Kasumi-1 (cell line): ENCODE measurements at places on chromosomes 16 and 17.

GRCh38 chr17:42472709-42473521 lies 14.2 kb downstream of the ATP6V0A1 start:
- DNase-seq, result no peak

DNA sequence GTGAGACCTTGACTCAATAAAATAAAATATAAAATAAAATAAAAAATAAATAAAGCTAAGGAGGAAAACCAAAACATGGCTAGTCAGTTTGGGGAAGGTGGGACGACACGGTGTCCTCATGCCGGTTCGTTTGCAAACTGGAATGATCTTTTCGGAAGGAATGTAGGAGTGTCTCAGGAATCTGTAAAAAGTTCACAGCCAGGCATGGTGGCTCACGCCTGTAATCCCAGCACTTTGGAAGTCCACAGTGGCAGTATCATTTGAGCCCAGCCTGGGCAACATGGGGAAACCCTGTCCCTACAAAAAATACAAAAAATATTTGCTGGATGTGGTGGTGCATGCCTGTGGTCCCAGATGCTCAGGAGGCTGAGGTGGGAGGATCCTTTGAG lies 14.7 kb upstream of the RPTOR start:
- no peak for DNase-seq

- no peak for DNase-seq
Measured at GRCh38 chr16:52512297-52512987, 34.5 kb downstream of the TOX3 start.

DNA sequence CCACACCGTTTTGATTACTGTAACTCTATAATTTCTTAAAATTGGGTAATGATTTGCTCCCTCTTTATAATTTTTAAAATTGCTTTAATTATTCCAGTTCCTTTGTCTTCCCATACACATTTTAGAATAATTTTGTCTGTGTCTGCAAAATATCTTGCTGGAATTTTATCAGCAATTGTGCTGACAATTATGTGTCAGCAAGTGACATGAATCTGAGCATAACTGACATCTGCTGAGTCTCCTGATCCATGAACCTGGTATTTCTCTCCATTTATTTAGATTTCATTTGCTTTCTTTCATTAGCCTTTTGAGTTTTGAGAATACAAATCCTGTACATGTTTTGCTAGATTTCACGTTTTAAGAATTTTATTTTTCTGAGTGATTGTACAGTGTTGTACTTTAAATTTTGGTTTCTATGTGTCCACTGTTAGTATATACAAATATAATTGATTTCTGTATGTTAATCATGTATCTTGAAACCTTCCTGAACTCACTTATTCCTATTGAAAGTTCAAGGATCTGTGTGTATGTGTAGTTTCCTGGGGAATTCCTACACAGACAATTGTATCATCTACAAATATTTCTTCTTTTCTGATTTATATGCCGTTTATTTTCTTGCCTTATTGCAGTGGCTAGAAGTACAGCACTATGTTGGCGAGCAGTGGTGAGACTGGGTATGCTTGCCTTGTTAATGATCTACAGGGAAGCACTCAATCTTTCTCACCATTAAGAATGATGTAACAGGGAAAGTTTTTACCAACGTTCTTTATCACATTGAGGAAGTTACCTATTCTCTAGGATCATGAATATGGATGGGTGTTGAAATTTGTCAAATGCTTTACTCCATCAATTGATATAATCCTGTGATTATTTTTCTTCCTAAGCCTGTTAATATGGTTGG lies 45.2 kb downstream of the N4BP1 start:
- no peak for DNase-seq

- peak; percentile 8 for DNase-seq
Measured at GRCh38 chr16:3363793-3364192, 8.1 kb downstream of the OR2C1 start.

DNA sequence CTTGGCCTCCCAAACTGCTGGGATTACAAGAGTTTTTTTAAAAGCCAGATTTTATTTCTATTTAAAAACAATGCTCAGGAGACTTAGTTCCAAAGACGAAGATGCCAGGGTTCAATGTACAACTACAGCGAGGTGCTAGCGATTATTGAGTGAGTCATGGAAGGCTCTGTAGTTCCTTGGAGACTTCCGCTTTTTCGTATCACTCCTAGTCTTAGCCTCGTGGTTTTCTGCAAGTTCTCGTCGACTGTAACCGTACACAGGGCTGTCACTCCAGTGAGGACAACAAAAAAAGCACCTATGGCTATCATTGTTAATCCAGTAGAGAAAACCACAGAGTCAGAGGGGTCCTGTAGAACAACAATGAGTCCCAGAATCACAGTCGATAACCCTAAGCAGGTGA lies 22.7 kb upstream of the ZC3H7A start:
- peak; percentile 84 for DNase-seq

DNA sequence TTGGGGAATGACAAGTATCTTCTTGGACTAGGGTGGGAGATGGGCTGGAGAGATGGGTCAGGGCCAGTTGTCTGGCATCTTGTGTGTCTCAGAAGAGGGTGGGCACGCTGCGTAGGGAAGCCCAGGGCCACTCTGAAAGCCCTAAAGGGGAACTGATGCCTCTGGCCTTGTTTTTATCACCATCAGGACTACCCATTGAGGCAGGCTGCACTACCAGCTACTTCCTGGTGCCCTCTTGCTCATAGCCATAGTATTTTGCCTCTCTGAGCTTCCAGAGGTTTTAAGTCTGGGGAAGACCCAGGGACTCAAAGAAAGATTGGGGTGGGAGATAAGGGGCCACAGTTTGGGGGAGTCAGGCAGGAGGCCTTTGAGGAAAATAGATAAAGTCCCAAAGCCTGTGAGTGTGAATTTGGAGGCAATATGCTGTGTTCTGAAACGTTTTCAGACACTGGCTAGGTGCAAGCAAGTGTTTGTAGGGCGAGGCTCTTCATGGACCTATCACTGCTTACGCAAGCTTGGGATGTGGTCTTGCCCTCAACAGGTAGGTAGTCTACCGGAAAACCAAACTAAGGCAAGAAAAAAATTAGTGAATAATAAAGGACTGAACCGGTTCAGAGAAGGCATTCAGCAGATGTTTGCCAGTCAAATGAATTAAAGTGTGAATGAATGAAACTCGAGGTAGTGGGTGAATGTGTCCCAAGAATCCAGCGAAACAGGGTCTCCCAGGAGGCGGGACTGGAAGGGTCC lies 688 bp upstream of the ITGB3 start:
- DNase-seq, result no peak

DNA sequence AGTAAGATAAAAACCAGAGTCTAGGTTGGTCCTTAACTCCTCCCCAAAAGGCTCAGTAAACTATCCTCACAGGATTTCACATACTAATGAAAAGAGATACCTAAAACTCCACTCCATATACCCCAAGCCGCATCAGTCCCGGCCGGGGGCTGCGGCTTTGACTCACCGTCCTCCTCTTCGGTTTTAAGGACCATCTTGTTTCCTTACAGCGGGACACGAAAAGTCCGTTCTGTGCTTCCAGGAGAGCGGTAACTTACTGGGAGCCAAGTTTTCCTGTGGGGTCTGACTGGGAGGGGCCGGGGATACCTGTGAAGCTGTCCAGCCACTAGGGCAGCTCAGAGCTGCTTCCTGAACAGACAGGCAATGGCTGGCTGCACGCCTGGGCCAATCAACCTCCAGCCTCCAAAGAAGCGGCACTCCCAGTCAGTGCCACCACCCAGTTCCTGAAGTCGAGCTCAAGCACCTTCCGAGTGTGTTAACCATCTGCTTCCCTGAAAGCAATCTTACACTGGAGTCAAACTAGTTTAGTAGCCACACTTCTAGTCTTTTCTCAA lies 45.5 kb downstream of the CYTH1 start:
- DNase-seq, result peak; percentile 96

DNA sequence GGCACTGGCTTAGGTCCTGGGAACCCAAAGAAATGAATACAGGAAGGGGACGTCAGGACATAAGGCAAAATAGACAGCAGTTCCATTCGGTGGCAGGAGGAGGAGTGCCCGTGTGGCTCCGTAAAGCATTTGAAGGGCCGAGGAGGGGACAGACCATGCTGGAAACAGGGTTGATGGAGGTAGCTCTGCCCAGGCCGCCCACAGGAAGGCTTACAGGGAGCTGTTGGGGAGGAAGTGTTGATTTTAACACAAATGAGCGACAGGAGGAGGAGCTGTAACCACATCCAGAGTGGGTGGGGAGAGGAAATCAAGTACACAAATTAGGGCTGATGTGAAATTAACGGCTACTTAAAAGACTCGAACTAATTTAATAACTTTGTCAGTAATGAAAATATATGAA lies 54.6 kb downstream of the RBFOX3 start:
- no peak for DNase-seq

DNA sequence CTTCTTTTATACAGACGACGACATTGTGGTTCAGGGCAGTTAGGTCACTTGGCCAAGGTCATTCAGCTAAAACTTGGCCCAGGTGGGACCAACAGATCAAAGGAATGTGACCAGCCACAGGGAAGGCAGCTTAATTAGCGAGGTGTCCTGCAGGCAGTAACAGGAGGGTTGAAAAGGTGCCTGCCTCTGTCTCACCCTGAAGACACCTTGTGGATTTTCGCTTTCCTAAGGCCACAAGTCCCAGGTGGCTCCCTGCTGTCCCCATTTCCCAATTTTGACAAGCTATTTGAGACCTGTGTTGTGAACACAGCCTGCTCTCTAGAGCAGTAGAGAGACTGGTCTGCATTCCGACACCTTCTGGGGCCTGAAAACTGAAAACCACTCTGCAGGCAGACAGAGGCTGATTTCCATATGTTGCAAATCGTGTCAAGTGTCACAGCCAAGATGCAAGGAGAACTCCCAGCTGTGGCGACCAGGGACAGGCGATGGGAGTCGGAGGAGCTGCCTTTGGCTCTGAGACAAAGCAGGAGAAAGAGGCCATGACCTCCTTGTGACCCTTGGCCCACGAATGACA lies 593.1 kb upstream of the CDH5 start:
- no peak for DNase-seq

GRCh38 chr17:79630126-79630525 lies 19.3 kb upstream of the RBFOX3 start:
- DNase-seq, result no peak

GRCh38 chr17:27526604-27527002 lies 70.4 kb downstream of the KSR1 start:
- DNase-seq, result peak; percentile 84

DNA sequence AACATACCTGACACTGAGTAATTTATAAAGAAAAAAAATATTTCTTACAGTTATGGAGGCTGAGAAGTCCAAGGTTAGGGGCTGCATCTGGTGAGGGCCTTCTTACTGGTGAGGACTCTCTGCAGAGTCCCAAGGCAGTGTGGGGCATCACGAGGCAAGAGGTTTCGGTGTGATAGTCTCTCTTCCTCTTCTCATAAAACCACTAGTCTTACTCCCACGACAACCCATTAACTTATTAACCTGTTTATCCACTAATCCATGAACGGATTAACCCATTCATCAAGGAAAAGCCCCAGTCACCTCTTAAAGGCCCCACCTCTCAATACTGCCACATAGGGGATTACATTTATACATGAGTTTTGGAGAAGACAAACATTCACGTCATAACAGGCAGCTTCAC lies 20.1 kb downstream of the CIITA start:
- DNase-seq, result no peak

DNA sequence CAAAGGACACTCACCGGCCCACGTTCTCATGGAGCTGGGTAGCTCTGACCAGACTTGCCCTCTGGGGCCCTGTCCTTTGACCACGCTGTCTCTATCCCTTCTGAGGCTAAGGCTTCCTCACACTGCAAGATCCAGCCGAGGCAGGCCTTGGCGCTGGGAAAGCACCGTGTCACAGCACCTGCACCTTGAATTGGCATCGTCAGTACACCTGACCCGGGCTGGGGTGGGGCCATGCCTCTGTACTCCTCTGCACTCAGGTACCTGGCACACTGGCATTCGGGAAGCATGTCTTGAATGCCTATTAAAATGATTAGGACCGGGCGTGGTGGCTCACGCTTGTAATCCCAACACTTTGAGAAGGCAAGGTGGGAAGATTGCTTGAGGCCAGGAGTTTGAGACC lies 6.0 kb downstream of the TBC1D24 start:
- no peak for DNase-seq

- DNase-seq, result no peak
Measured at GRCh38 chr17:82983510-82984248, 95.7 kb upstream of the METRNL start.

DNA sequence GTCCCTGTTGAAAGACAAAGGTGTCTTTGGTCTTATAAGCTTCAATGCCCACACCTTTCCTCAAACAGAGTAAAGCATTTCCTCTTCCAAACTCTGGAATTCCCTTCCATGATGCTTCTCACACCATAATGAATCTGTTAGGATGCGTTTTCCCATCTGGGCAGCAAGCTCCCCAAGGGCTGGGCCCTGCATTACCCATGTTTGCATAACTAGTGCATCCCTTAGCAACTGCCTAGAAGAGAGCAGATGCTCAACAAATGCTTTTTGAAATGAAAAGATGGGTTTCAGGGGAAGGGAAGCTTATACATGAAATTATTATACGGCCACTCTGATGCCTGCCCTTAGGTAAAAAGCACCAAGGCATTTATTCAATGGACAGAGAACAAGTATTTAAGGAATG lies 124.5 kb upstream of the CCL2 start:
- DNase-seq, result no peak

DNA sequence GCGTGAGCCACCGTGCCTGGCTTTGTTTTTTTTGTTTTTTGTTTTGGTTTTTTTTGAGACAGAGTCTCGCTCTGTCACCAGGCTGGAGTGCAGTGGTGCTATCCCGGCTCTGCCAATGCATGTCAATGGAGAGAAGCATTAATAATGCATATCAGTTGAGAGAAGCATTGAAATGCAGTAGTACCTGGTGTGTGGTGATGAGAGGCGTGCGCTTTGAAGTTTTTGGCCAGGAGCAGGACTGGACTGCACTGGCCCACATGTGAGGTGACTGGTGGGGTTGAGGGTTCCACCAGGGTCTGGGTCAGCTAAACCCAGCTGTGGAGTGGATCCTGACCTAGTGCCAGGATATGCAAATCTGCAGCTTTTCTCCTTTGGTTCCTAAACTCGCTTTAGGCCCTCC lies 5.4 kb downstream of the SP2 start:
- DNase-seq, result no peak

DNA sequence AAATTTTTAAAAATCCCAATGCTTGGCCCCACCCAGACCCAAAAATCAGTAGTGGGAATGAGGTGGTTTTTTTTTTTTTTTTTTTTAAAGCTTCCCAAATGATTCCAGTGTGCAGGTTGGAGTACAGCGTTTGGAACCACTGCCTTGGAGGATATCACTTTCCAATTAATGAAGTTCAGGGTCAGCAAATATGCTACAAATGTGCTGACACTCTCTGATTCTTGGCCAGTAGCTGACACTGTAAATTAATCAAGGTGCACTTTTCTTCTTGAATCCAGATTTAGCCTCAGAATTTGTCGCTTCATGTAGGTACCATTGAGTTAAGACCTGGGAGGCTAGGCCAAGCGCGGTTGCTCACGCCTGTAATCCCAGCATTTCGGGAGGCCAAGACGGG lies 230.2 kb downstream of the SNX29 start:
- DNase-seq, result no peak
